Activated CD8-positive, alpha-beta T cell treated with anti-CD3 and anti-CD28 coated beads for 36 hours (primary cell): ENCODE measurements at places on chromosomes 12 and 14.

- no peak for DNase-seq
Observed at GRCh38 chr12:16174282-16174681, 103.2 kb downstream of the SLC15A5 start.

GRCh38 chr12:13539051-13539450 is 342.5 kb downstream of the EMP1 start:
- DNase-seq = no peak

GRCh38 chr12:8844665-8845064 is 22.2 kb downstream of the A2ML1 start:
- no peak for DNase-seq

- DNase-seq = no peak
Observed at GRCh38 chr12:53949631-53950436, 4.9 kb upstream of the HOXC12 start.

DNA sequence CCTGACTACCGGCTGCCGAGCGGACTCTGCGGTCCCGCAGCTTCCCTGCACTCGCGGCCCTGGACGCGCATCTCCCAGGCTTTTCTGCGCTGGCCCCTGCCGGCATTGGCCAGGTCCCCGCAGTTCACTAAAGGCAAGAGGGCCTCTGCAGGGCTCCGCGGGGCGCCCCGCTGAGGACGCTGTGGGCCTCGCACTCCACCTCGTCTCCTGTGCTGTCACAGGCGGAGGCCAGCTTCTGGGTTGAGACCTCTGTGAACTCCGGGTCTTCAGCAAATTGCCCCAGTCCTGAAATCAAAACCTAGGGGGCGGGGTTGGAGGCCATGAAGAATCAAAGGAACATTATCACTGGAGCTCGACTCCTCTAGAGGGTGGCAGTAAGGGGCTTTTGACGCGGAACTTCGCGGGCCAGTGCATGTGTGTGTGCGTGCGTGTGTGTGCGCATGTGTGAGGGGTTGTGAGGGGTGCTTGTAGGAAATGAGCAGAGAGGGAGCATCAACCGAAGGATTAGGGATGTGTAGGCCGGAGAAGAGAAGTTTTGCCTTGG is 68.5 kb upstream of the CAPRIN2 start:
- peak; percentile 57 for DNase-seq

DNA sequence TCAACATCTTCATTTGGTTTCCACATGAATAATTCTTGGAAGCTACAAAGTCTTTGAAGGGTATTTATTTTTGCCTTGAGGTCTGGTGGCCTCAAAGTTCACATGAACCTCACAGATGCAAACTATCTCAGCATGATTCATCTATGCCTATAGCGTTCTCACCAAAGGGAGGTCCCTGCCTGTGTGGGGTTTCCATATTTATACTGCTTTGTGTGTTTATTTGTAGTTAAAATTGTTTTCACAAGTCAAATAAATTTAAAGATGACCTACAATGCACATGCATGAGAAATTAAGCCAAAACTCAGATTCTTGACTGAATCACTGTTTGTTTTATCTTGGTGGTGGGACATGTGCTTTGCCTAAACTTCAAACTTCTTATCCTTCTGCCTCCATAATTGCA is 176.7 kb downstream of the PPM1H start:
- peak; percentile 55 for DNase-seq

DNA sequence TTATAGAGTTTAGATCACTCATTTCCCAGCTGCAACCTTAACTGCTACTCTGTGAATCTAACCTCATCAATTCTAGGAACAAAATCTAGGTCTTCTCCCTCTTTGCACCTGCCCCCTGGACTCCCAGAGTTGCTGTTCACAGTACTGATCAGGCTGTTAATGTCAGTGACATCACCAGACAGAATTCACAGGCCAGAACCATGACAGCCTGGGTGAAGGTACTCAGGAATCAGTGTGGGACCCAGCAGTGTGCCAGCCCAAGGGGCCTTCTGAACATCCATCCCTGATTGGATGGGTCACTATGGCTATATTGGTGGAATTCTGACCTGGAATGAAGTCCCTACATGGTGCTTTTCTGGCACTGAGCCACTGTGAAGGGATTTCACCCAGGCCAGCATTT is 72.8 kb downstream of the CLMN start:
- no peak for DNase-seq

- no peak for DNase-seq
Observed at GRCh38 chr12:72102150-72102549, 163.5 kb downstream of the TPH2 start.

DNA sequence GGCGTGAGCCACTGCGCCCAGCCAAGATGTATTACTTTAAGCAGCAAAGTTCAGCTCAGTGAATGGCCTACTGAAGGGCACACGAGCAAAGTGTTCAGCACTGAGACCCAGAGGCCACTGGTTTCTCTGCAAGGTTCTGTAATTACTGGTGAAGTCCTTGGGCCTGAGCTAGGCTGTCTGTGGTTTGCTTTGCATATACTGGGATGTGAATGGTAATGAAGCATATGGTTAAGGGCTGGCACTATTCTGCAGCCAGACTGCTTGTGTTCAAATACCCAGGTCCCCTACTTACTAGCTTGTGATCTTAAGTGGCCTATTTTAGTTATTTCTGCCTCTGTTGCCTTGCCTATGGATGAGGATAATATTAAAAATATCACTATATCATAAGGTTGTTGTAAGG is 72.0 kb downstream of the LLPH start:
- no peak for DNase-seq

DNA sequence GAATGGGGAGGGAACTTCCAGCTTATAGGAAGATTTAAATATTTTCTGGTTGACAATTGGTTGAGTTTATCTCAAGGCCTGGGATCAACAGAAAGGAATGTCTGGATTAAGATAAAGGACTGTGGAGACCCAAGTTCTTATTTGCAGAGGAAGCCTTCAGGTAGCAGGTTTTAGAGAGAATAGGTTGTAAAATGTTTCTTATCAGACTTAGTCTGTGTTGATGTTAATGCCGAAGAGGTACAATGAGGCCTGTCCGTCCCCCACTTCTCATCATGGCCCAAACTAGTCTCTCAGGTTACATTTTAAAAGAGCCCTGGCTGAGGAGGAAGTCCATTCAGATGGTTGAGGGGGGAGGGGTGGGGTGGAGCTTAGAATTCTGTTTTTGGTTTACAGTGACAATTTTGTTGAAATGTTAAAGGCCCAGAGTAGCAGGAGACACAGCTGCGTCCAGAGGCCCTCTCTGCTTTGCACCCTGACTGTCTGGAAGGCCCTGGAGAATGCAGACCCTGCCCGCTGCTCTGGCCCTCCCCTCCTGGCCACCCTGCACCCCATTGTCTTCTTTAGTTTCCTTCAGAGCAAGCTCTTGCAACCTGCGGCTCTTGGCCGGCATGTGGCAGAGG is 672.5 kb upstream of the TMEM132C start:
- no peak for DNase-seq

GRCh38 chr14:87152693-87153092 is 840.3 kb downstream of the GALC start:
- DNase-seq = no peak

DNA sequence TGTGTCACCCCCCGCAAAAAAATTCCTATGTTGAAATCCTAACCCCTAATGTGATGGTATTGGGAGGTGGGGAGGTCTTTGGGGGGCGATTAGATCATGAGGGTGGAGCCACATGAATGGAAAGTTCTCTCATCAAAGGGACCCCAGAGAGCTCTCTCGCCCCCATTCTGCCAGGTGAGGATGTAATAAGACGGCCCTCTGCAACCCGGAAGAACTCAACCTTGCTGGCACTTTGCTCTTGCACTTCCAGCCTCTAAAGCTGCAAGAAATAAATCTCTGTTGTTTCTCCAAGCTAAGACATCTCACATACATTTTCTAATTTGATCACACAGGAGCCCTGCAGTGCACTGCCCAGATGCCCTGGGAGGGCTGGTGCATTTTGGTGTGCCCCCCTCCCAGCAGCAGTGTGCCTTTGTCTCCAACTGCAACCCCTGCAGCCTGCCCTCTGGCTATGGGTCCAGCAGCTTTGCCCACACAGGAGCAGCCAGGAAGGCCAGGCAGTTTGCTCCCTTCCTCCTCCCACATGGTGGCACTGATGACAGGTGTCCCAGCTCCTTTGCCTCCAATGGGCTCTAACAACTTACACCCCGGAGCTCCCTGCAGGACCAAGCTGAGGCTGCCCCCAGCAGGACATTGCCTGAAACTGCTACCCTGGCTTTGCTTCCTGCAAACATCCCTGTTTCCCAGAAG is 59.3 kb downstream of the C14orf132 start:
- peak; percentile 26 for DNase-seq

- DNase-seq = peak; percentile 39
Observed at GRCh38 chr12:85866986-85867776, 6.9 kb upstream of the NTS start.

DNA sequence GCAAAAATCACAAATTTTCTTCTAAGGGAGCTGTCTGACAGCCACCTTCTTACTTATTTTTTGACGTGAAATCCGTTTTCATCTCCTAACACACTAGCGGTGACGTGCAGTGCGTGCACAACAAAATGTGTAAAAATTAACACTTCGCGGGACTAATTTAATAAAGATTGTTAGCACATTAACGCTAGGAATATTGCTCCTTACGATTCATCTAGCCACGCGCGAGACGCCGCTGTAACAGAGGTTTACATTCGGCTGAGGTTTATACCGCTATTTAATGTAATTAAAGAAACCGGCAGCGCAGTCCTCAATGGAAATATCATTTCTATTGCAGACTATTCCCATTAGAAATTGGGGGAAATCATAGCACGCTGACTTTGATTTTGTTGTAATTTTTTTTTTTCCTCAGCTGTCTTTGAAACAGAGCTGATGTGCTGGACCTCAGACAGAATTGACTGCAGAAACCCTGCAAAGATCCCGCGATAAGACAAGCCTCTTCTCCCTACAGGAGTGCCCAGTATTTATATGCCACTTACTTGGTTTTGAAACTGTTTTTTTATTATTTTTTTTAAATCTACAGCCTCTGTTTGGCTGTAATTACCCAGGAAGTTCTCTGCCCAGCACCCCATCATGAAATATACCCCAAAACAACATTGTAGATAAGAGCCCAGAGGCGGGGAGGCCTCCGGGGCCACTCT is 31.2 kb downstream of the BCL11B start:
- no peak for DNase-seq

- peak; percentile 15 for DNase-seq
Observed at GRCh38 chr14:35534208-35534872, 376 bp downstream of the INSM2 start.

GRCh38 chr12:51326698-51327439 is 2.9 kb upstream of the BIN2 start:
- no peak for DNase-seq

DNA sequence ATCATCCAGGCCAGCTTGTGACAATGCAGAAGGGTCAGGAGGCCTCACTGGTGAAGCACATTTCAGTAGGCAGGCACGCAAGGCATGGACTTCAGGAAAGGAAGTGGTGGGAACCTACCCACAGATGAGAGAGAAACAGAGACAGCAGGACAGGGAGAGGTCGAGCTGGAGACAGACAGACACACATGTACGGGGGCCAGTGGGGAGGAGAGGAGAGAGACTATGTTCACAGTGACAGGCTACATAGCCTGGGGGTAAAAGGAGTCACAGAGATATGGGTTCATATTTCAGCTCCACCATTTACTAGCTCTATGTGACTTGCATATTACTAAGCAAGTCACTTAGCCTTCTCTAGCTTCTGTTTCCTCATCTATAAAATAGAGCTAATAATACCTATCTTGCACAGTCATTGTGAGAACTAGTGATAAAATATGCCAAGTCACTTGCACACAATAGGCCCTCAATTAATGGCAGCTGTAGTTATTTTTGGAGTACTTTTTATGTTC is 91.1 kb upstream of the FUT8 start:
- peak; percentile 50 for DNase-seq

GRCh38 chr12:52370926-52371608 is 3.8 kb upstream of the KRT85 start:
- no peak for DNase-seq

DNA sequence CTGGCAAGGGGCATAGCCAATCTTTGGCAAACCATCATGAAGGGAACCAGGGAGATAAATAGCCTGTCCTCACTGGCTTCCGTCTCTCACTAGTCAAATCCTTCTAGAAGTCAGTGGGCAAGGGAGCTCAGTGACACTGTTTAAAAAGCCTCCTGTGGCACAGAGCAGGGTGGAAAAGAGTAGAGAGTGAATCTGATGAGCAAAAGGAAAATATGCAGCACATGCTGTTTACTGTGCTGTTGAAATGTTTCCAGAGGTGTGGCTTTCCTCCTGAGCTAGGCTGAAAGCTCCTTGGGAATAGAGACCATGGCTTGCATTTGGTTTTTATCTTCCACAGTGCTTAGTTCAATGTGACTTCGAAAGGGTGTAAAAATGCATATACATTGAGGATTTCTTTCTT is 7.7 kb upstream of the DYRK2 start:
- DNase-seq = no peak

- DNase-seq = no peak
Observed at GRCh38 chr12:105939181-105939721, 199.5 kb downstream of the NUAK1 start.

DNA sequence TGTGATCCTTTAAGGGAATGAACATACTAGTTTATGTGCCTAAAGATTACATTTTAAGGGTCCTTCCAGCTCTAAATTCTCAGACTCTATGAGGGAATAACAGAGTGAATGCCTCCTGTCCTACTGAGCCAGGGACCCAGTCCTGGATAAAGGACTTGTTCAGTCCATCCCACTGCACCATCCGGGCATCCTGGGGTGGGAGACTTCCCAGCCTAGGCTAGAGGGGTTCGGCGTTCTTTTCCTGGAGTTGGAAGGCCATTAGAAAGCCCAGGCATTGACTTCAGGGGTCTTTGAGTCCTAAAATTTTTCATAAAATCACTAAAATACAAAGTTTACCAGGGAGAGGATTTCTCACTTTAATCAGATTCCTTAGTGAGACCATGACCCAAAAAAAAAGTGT is 127.9 kb upstream of the FKBP4 start:
- DNase-seq = no peak

GRCh38 chr12:55446326-55446725 is 2.5 kb downstream of the OR6C2 start:
- no peak for DNase-seq

GRCh38 chr14:78018283-78018682 is 151.9 kb upstream of the NRXN3 start:
- DNase-seq = no peak

DNA sequence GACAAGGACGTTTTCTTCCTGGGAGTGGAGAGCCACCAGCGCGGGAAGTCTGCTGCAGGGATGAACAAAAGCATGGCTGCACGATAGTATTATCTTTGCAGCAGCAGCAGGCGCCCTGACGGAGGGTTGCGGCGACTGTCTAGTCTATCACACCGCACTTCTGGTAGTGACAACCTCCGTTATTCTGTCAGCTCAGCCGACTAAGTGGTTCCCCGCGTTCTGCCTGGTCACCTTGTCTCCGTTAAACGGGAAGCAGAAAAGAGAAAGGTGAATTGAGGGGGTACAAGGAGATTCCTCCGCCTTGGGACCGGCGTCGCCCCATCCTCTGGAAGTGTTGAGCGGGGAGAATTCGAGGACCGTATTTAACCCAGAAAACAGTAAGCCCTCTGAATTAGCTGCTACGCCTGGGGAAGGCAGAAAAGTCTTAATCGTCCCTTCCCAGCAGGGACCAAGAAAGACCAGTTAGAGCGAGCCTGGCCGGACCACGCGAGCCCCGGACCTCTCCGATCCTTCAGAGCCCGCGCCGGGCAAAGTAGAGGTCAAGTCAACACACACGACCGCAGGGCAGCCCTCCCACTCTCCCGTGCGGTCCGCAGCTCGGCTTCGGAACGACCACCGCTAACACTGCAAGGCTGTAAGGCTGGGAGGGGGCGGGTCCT is 536 bp upstream of the DAAM1 start:
- DNase-seq = peak; percentile 57
